ENCODE measurements at places on chromosomes 3 and 15.

DNA sequence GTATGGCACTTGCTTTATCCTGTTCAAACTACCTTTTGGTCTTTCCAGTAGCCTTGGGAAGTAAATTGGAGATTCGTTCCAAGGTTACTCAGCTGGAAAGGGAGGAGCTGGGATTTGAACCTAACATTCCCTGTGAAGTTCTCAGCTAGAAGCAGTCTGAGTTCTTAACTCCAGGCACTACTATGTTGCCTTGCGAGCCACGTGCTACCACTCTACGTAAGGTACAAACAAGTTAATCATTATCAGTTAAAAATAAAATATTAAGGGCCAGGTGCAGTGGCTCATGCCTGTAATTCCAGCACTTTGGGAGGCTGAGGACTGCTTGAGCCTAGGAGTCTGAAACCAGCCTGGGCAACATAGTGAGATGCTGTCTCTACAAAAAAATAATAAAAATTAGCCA lies 30.7 kb upstream of the CDCP1 start:
- no peak for DNase-seq

DNA sequence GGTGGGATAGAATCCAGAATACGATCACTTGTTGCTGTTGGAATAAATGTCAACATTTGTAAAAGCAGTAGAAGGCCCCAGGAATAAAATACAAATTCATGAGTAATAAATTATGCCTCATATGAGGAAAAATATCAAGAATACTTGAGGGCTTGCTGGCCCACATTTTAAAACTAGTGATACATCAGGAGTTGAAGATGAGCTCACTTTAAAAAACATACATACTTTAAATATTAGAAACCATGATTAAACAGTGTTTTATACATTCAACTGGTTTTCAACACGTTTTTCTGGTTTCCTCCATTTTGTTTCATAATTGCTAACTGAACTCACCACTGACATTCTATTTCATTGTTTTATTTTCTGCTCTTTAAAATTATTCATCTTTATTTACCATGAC lies 141.4 kb downstream of the TFG start:
- no peak for DNase-seq

DNA sequence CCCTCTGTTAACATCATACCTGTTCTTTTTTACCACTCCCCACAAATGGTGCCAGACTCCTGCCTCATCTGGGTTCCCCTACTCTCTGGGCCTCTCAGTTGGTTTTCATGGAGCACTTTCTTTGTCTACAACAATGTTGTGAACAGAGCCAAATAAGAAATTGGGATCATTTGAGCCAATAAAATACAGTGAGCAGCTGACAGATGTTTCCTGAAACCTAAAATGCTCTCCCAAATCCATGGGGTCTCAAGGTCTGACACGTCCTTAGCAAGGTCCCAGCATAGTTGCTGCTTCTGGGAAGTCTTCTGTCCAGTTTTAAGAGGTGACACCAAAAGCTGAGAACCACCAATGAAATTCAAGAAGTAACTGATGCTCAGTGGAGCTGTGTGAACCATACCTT lies 1.7 kb downstream of the NMNAT3 start:
- DNase-seq: no peak

GRCh38 chr3:159634483-159634882 lies 354.2 kb upstream of the IL12A start:
- no peak for DNase-seq

GRCh38 chr3:134749802-134750553 lies 45.1 kb upstream of the EPHB1 start:
- peak; percentile 68 for DNase-seq

DNA sequence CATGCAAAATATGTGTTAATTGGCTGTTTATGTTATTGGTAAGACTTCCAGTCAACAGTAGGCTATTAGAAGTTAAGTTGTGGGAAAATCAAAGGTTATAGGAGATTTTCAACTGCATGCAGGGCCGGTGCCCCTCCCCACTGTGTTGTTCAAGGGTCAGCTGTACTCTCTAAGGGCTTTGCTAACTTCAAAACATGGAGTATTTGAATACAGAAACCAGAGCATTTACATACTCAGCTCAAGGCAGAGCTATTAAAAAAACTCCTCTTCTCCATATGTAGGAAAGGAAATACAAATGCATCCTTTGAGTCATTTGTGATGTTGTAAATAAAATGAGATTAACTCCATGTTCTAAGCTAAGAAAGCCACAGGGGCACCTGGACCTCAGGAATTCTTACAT lies 16.8 kb downstream of the IL17RB start:
- no peak for DNase-seq

- DNase-seq: no peak
Measured at GRCh38 chr3:52185837-52186236, 12.1 kb upstream of the ALAS1 start.

GRCh38 chr15:51367322-51367976 lies 26.0 kb downstream of the GLDN start:
- DNase-seq: no peak

- no peak for DNase-seq
Measured at GRCh38 chr3:43506644-43507043, 115.2 kb downstream of the ANO10 start.

DNA sequence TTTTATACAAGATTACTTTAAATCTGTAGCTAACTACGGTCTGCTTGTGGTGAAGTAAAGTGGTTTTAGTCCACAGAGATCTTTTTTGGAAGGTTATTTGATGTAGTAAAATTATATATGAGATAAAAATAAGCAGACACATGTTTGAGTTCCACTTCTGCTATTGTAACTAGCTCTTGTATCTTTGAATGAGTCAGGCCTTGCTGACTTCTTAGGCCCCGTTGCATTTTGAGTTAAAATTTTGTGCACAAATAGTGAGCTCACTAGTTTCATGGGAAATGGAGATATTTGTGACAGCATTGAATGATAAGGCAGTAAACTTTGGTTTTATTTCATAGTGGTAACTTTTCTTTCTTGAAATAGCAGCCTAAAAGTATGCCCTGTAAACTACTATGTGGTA lies 42.6 kb downstream of the ARIH1 start:
- no peak for DNase-seq

DNA sequence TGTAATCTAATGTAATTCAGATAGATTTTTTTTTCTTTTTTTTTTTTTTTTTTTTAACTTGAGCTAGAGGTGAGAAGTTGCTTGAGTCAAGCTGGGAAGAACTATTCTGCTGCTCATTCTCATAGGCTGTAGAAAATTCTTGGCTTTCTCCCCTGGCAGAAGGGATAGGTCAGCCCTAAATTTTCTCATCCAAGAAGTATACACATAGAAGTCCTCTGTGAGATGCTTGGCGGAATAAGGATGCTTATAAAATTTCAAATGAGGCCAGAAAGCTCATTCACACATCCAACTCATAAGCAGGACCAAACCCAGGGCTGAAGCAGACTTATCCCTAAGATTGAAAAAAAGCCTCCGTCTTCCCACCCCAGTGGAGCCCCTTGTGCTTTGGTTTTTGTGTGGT lies 572.5 kb downstream of the SQOR start:
- no peak for DNase-seq

DNA sequence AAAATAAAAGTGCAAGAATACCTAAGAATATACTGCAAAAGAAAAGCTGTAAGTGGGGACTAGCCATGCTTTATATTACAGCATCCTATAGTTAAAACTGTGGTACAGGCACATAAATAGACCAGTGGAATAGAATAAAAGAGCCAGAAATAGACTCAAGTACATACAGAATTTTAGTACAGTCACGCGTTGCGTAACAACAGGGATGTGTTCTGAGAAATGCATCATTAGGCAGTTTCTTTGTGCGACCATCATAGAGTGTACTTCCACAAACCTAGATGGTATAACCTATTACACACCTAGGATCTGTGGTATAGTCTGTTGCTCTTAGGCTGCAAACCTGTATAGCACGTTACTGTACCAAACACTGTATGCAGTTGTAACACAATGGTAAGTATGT lies 61.8 kb downstream of the PCCB start:
- no peak for DNase-seq

GRCh38 chr3:185280572-185281365 lies 26.9 kb upstream of the EHHADH start:
- DNase-seq: no peak

- DNase-seq: no peak
Measured at GRCh38 chr3:76307556-76307955, 522.2 kb upstream of the ZNF717 start.

- no peak for DNase-seq
Measured at GRCh38 chr15:51288143-51289065, 50.0 kb downstream of the CYP19A1 start.

DNA sequence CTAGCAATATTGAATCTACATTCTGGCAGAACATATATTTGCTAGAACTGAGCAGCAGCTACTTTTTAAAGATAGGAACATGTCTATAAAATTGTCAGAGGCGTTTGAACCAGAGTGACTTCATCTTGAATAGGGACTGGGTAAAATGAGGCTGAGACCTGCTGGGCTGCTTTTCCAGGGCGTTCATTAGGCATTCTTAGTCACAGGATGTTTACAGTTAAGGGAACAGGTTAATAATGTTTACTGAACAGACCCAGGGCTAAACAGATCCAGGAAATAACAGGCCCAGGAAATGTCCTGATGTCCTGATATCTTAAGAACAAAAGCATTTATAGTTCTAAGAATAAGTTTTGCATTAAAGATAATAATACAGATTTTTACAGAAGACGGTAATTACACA lies 34.5 kb upstream of the B3GALNT1 start:
- no peak for DNase-seq

- no peak for DNase-seq
Measured at GRCh38 chr3:193548406-193548805, 6.3 kb downstream of the ATP13A4 start.

DNA sequence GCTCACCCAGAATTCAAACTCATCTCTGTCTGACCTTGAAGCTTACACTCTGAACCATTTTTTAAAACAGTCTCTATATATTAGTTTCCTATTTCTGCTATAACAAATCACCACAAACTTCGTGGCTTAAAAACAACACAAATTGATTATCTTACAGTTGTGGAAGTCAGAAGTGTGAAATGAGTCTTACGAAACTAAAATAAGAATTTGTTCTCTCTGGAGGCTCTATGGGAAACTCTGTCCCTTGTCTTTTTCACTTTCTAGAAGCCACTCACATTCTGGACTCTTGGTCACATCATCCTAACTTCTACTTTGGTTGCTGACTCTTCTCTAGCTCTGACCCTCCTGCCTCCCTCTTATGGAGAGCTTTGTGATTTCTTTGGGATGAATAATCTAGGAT lies 429.3 kb upstream of the THBS1 start:
- DNase-seq: no peak

DNA sequence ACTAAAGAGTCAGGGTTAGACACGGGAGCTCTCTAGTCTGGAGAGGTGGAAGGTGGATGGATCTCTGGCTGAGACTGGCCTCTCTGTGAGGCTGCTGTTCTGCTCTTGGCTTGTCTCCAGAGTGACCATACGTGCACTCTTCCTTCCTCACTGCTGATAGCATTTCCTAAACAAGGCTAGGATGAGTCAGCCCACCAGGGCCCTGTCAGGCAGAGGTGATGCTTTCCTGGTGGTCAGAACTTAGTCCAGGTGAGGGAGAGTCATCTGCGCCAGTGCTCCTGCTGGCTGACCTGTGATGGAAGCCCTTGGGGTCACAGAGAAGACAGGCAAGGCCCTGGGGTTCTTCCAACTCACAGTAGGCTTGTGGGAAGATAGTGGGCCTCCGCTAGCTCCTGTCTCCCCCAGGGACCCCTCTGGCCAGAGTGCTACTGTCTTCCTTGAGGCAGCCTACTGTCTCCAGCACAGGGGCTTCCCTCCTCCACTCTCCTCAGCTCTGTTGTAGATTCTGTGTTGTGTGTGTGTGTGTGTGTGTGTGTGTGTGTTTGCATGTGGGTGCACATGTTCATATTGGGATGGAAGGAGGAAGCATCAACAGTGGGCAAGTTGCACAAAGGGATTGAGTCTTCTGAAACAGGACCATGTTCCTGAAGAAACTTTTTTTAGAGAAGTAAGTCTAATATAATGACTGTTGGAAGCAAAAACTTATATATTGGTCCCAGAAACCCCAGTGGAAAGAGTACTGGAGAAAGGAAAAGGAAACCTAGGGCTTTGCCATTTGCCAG lies 16.5 kb downstream of the ALPK3 start:
- no peak for DNase-seq

GRCh38 chr3:136819392-136819730 lies 435 bp downstream of the SLC35G2 start:
- no peak for DNase-seq

GRCh38 chr15:65532738-65533051 lies 2.4 kb downstream of the HACD3 start:
- no peak for DNase-seq

DNA sequence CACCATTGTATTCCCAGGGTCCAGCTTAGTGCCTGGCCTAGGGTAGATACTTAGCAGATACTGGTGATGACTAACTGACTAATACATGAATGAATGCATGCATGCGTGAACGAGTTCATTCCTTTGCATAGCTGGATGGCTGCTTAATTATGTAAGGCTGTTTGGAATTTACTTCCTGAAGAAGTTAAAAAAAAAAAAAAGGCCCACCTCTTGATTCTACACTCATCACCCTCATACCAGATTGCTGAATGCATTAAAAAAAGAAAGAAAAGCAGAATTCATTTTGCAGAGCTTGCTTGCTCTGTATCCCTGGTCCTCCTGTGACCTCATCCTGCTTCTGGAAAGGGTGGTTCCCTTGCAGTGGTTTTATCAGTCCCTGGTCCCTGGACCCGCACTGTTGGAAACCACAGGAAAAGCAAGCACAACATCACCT lies 277.6 kb upstream of the CFAP20DC start:
- no peak for DNase-seq

GRCh38 chr3:47008851-47009224 lies 29.4 kb downstream of the NBEAL2 start:
- DNase-seq: no peak
